ENCODE measurements at places on chromosomes 2 and 18.

- no peak for DNase-seq
These were observed 91.7 kb upstream of the STON1 start for GRCh38 chr2:48438266-48438665.

DNA sequence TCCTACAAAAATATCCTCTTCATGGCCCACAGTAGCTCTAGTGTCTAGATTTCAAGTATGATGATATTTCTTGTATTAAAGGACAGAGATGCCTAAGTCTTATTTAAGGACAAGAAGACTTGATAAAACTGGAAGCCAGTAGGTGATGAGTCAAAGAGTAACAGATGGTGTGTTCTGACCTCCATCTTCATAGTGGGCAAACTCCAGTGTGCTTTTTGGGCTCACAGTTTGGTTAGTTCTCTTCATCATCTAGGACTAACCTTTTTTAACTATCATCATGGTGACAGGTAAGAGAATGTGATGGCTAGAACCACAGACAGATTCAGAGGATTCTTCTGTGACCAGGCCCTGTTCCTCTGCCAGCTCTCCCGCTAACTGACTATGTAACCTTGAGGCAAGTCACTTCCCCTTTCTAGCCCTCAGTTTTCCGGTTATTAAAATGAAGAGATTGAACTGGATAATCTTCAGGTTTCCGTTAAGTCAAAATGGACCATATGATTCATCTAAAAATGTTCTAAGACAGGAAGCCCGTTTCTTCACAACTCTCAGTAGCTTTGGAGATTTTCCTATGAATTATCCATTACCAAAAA lies 140.3 kb upstream of the RASGRP3 start:
- DNase-seq = no peak

- no peak for DNase-seq
These were observed 536.1 kb upstream of the RAB6C start for GRCh38 chr2:129443235-129443864.

DNA sequence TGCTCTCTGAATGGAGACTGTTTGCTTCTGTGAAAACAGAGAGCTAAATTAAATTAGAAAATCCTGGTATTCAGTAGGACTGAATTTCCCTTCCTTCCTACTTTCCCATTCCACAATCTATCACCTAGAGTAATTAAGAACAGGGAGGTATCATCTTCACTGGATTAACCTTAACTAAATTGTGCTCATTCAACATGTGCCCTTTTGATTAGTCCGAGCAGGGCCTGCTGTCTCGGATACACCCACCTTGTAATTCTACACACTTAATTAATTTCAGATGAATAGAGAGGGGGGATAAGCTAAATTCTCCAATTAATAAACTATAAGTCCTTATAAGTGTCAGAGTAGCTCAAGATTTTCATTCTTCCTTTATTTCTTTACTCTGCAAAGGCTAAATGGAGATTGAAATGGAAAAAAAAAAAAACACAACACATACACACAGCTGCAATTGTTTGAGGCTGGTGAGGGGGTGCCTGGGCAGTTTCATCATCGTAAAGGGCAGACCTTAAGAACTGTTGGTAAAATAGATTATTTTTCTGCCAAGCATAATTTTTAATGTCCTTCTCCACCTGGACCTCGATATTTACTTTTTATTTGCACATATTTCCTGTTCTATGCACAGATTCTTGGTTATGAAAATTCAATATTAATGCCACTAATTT lies 157.1 kb upstream of the SIX2 start:
- DNase-seq = no peak

- no peak for DNase-seq
These were observed 30.4 kb upstream of the RAB6D start for GRCh38 chr2:131394147-131394931.

DNA sequence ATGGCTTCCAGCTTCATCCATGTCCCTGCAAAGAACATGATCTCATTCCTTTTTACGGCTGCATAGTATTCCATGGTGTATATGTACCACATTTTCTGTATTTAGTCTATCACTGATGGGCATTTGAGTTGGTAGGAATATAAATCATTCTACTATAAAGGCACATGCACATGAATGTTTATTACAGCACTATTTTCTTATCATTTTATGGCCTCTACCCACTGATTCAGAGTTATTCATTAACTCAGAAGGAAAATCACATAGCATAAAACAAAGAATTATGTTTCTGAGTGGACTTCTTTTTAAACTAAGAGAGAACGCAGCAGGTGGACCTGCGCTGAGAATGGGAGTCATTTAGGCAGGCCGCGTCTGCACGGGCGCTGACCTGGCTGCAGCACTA lies 619.6 kb downstream of the FBXO15 start:
- no peak for DNase-seq

DNA sequence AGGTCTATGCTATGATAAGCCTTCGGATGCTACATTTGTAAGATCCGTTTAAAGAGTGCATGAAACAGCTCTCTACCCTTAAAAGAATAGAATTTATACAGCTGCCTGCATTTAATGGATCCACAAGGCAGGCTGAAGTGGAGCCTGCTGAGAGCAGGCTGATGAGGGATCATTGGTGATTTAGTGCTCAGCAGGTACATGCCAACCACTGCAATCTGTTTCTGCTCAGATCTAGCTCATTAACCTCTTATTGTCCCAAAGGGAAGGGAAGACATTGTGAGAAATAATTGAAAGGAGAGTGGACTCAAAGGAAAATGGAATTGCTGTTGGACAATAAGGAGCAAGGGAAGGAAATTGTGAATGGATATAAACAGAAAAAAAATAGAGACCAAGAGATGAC lies 822.6 kb downstream of the TRIB2 start:
- no peak for DNase-seq

DNA sequence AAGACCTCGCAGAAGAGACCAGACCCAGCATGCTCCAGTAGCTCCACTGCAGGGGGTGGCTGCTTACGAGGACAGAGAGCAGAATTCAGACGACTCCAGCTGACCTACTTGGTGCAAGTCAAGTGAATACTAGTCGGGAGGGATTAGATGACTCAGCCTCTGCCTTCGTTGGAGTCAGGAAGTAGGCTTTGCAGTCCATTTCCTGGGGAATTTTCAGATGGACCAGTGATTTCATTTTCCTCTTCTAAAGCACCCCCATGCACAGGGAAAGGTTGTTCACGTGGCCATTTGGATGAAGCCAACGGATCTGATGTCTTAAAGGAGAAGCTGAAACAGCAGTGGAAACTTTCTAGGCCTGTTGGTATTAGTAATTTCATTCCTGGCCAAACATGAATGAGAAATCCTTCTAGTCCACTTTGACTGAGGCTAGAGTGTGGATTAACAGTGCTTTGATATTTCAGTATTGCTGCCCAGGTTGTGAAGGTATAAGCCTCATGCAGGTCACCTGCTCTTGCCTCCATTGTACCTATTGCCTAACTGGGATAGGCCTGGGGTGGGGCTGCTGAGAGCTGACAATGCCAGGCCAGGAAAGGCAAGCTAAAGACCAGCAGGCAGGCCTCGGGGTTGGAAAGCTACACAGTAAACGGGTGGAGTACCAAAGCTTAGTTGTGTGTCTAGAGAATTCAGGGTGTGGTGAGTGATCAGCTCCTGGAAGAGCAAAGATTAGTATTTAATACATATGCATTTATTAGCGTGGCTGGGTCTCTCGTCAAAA lies 117.6 kb upstream of the FOSL2 start:
- DNase-seq = no peak

GRCh38 chr2:233832869-233833311 lies 21.4 kb downstream of the HJURP start:
- DNase-seq = no peak

- no peak for DNase-seq
These were observed 6.5 kb upstream of the KCNF1 start for GRCh38 chr2:10905006-10905861.

DNA sequence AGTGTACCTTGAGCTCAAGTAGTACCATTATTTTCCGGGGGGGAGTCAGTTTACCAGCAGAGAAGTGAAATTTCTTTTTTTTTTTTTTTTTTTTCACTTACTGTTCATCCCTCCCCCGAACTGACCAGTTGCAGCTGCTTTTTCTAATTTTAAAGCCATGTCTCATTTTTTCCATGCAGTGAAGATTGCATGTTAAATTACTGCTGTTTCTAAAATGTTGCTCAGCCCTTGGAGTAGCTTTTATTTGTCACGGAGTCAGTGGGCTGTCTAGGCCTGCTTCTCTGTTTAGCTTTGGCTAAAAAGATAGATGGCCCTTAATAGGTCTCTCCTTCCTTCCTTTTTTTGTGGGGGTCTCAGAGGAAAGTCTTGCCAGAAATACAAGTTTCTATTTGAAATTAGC lies 70.2 kb downstream of the NGEF start:
- DNase-seq = no peak

GRCh38 chr2:42960842-42961180 lies 168.4 kb upstream of the HAAO start:
- DNase-seq = no peak

GRCh38 chr2:109207176-109207575 lies 78.2 kb downstream of the SH3RF3 start:
- no peak for DNase-seq

DNA sequence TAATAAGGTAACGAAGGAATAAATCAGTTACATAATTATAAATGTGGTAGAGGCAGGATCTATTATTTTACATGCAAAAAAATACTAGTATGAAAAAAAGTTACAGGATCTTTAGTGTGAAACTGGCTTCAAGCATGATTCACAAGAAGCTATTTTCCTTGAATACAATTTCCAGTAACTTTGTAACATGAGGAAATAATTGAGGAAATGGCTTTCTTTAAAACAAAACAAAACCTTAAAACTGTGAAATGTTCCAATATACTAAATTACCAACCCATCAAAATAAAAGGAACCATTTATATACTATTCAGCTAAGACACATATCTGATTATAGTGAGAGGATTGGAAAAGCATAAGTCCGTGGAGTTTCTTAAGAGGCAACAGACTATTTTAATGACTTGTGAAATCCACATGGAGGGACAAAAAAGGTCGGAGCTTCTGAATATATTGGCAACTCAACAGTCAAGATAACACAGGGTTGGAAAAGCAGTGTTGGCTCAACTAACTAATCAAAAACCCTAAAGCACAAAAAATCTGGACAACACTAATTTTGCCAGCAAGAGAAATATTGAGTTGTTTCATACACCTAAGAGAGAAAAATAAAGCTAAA lies 10.6 kb downstream of the IRS1 start:
- no peak for DNase-seq

- DNase-seq = no peak
These were observed 53.0 kb upstream of the GLI2 start for GRCh38 chr2:120682654-120683053.

DNA sequence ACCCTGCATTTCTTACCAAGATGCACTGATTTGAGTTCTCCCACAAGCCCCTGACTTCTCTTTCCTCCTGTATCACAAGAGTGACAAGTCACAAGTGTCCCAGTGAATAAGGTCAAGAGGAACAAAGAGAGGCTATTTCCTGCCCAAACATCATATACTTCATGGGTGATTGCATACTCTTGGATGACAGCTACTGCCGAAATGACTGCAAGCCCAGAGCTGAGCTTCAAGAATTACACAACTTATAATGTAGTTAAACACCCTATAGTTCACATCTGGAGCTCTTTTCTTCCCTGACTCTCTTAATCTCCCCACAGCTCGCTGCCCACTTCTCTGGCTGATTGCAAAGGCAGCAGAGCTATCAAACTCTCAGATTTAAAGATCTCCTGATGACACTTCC lies 289.7 kb upstream of the PARD3B start:
- DNase-seq = no peak

DNA sequence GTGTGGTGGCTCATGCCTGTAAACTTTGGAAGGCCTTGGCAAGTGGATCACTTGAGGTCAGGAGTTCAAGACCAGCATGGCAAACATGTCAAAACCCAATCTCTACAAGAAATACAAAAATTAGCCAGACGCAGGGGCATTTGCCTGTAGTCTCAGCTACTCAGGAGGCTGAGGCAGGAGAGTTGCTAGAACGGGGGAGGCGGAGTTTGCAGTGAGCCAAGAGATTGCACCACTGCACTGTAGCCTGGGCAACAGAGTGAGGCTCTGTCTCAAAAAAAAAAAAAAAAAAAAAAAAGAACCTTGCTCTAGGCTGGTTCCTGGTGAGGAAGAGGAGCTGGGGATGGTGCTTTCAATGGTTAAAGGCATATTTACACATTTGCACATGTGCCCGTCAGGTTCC lies 129.4 kb downstream of the LYPD6B start:
- no peak for DNase-seq

GRCh38 chr2:70596293-70596692 lies 42.7 kb upstream of the TGFA start:
- DNase-seq = no peak

- DNase-seq = no peak
These were observed 52.3 kb upstream of the ROCK1 start for GRCh38 chr18:21163647-21164547.

GRCh38 chr2:23536326-23536725 lies 151.3 kb downstream of the KLHL29 start:
- DNase-seq = no peak

GRCh38 chr2:205482399-205483081 lies 199.8 kb upstream of the NRP2 start:
- DNase-seq = no peak
